Common myeloid progenitor, CD34-positive (primary cell): ENCODE measurements at places on chromosomes 12 and 14.
A peak's percentile ranks its signal among the peaks of the same experiment; 100 is the strongest.

DNA sequence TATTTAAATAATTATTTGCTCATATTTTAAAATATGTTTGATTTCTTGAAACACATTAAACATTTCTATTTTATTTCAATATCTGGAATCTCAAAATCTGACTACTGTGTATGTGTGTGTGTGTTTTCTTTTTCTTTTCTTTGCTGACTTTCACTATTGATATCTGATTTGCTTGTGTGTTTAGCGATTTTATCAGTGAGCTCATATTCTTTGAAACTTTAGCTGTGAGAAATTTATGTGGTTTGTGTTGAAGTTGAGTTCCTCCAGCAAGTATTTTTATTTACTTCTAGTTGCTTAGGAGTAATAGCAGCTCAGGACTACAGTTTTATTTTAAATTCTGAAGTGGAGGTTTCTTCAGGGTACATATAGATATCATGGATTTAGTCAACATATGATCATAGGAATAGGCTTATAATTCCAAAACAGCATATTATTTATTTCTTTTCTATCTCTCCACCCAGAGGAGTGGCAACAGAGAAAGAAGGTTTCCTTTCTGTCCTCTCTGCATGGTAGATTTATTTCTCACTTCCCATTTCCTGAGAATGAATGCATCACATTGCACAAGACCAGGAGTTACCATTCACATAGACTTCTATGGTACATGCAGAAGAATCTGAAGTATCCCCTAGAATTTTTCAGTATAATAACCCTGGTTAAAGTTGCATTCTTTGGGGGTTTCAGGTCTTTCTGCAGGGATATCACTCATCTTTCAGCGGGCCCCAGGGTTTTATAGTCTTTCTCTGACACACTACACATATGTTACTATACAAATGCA is 60.5 kb downstream of the PTPRQ start:
- no peak for DNase-seq

DNA sequence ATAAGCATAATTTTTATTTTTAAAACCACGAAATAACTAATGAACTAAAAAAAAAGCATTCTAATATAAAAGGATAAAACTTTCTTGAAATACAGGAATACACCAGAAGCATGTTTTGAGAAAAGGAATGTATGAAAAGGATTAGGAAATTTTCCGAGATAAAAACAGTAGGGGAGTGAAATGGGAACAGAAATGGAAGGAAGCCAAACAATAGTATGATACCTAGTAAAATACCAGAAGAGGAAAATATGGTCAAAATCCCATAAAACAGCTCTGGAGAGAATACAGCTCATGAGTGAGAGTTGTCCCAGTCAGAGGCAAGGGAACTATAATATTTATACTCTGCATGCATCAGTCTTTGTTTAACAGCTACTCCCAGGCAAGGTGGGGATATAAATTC is 1016.2 kb downstream of the SLC6A15 start:
- DNase-seq, result no peak

DNA sequence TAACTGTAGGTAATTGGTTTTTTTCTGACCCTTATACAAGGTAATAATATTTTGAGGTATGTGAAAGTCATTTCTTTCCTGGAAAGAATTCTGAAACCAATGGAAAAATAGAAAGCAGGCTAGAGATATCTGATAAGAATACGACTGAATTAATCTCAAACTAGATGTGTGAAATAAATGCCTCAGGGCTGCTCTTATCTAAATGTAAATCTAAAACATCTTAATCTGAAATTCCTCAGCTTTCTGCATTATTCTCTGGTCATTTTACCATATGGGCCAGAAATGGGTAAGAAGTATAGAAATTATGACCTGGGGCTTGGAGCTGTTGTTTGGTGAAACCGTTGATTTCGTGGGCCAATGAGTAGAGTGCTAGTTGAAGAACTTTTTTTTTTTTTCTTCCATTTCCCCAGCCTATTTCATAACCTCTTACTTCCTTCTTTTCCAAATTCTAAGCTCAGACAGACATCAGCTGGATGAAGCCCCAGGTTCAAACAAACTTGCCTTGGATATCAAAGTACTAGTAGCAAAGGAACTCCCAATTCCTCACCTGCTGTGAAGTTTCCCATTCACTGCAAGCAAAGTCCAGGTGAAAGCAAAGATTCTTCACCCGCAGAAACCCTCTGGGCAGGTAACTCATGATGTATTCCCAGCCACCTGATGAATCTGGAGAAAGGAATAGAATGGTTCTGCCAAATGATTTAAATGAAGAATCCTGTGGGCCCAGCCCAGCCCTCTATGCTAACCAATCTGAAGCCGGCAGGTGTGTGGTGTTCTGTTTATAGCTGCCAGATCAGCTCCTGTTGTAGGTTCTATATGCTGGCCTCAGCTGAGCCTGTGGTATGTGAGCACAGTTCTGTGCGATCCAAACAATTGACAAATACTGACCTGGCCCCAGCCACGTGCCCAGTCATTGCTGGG is 9.7 kb upstream of the FOS start:
- DNase-seq, result no peak

GRCh38 chr12:108690542-108691174 is 40.7 kb downstream of the CORO1C start:
- no peak for DNase-seq

GRCh38 chr12:16472631-16473030 is 125.2 kb downstream of the MGST1 start:
- no peak for DNase-seq

DNA sequence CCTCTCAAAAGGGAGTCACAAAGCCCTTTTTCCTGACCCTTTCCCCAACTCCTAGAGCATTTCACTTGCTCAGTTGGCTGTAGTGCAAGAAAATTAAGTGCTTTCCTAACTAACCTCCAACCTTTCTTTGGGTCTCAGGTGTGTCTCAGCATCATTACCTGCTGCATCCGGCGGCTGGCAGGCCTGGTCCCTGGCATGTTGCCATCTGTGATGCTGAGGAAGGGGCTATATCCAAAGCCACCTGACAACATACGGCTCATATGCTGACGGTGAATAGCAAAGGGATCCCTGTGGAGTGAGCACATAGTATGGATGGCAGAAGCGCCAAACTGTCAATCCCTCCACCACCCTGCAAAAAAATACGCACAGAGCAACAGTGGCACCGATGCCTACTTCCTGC is 1.2 kb downstream of the MLF2 start:
- DNase-seq, result no peak

GRCh38 chr14:69999261-69999674 is 120.1 kb downstream of the SMOC1 start:
- DNase-seq, result no peak

DNA sequence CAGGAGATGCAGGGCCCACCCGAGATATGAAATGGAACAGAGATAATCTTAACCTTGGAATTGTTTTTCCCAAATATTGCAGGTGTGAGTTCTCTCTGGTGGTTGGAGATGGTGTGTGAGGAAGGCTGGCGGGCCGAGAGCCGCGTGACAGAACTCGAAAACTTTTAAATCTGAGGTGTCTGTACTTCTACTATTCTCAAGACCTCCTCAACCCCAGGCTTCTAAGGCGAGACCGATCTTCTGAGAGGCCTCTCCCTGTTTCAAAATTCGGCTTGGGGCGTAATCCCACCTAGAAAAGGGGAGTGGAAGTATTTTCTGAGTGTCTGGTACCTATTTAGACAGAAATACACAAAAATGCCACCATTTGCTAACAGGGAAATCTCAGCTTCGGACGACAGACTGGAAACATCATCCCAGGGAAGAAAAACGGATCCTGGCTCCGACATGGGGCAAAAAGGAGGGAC is 611 bp downstream of the SARNP start:
- DNase-seq, result no peak

- no peak for DNase-seq
These were observed 7.3 kb downstream of the IFI27 start for GRCh38 chr14:94117856-94118255.

GRCh38 chr12:98591209-98591608 is 2.3 kb upstream of the SLC25A3 start:
- peak; percentile 25 for DNase-seq

DNA sequence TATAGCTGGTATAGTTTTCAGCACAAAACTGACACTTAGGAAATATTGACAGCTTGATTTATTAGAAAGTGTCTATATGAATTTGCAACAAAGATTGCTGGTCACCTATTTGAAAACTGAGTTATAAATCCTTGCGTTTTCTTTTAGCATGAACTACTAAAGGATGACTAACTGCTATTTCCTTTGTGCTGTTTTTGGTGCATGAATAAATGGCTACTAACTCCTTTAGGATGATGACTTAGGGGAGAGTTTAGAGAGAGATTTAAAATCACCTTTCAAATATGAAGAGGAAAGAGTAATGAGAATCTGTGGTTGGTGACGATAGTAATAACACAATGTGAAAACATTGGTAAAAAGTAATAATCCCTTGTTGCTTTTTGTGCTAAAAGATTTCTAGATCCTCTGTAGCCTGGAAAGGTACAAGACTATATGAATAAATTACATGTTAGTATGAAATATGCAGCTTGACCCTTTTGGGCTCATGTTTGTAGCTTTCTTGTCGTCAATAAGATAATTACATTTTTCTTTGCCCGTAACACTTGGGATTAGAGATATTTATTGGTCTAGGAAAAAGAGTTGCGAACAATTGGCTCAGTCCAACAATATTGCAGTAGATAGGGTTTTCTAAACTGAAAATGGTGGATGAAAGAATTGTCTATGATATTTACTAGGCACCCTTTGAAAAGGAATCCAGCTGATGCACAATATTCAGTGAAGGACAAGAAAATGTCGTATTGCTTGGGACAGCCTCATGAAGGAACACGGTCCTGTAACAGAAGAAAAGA is 453.0 kb downstream of the ADAMTS20 start:
- no peak for DNase-seq

DNA sequence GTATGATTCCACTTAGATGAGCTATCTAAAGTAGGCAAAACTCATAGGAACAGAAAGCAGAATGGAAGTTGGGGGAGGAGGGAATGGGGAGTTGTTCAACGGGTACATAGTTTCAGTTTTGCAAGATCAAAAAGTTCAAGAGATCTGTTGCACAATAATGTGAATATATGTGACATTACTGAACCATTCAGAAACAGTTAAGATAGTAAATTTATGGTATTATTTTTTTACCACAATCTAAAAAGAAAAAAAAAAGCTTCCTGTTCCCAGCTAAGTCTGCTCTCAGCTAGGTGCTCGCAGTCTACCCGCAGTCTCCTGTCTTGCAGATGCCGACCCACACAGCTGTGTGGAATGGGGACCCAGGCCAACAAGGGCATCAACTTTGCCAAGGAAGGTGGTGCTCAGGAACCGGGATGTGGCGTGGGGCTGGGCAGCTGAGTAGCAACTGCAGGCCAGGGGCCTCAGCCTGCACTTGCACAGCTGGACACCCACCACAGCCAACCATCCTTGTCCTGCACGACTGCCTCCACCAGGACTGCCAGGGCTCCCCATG is 15.3 kb upstream of the ANO6 start:
- DNase-seq, result no peak

GRCh38 chr14:61662437-61663311 is 32.6 kb upstream of the HIF1A start:
- DNase-seq, result peak; percentile 61

DNA sequence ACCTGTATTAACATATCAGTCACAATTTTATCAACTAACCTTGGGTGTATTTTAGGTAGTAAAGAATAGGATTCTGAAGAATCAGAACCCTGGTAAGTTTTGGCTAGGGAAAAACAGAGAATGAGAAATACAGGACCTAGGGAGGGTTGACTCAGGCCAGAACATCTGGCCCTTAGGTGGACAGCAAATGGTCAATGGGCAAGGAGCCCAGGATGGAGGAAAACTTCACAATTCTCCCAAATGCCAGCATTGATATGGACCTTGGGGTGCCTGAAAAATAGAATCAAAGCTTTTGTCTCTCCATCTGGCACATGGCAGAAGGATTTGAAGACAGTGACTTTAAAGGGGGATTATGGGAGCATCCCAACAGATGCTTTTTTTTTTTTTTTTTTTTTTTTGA is 32.7 kb upstream of the PRPF39 start:
- no peak for DNase-seq

DNA sequence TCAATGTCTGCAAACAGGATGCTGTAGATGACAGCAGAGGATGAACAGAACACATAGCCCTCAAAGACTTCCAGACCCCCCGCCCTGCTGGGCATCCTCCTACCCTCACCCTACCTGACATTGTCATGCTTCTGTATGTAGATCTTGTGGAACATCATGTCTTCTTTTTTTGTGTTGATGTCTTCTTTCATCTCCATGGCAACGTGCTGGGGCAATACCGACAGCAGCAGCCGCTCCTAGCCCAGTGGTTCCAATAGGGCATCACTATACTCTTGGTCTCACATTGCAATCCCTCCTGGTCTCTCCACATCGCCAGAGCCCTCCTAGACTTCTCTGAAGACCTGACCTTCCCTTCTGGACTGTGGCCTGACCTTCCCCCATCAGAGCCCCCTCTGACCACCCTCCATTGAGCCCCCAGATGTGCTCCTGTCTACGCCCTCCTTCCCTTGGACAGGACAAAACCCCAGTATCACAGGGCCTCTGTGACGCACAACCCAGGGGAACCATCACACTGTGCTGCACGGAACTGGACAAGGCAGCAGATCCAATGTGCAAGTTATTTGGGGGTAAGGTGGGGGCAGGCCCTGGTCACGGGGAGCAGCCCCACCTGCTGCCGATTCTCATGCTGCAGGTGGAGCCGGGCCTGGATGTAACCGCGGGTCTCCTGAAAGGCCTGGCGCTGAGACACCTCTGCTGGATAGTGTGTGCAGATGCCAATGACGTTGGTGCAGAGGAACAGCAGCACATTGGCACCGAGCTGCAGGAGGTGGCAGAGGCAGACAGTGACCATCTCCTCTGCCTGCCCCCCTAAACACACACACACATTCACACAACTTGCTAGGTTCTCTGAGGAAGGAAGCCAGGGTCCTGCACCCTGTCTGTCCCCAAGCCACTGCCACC is 11.1 kb downstream of the ADCY6 start:
- no peak for DNase-seq

DNA sequence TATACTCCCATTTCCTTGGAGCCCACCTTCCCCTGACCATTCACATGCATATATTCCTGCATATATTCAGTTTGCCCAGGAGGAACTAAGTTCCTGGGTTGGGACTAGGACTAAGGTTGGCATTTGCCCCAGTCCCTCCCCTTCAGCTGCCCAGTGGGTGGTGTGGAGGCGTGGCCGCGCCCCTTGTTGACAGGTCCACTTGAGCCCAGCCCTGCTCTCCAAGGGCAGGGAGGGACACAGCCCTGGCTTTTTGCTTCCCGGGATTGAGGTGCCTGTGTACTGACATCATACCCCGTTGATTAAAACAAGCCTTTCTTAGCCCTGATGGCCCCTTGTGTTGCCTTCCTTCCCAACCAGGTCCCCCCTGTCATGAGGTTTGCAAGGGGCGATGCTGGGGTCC is 7.3 kb downstream of the ERBB3 start:
- no peak for DNase-seq

DNA sequence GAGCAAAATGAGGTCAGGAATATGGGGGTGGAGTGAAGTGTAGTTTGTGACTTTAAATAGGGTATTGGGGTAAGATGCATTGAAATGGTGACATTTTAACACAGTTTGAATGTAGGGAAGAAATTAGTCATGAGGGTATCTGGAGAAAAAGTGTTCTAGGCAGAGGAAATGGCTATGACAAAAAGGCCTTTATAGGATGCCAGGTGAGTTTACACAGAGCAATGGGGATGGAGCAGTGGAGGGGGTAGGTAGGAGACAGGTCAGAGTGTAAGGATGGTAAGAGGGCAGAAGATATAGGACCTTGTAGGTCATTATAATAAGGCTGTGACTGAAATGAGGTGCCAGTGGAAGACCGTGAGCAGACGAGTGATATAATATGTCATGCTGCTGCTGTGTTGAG is 30.4 kb downstream of the HEATR5A start:
- DNase-seq, result no peak

GRCh38 chr14:74619672-74620131 is 7.7 kb upstream of the LTBP2 start:
- DNase-seq, result no peak
